ENCODE measurements at places on chromosomes 11 and 22.

GRCh38 chr11:110850846-110851245 lies 138.6 kb upstream of the ARHGAP20 start:
- DNase-seq: no peak

GRCh38 chr11:35794850-35795249 lies 132.3 kb downstream of the TRIM44 start:
- DNase-seq: peak; percentile 56

- no peak for DNase-seq
Measured at GRCh38 chr22:25081409-25081824, 118.2 kb upstream of the CRYBB3 start.

- DNase-seq: no peak
Measured at GRCh38 chr11:127073621-127074020, 73.1 kb upstream of the KIRREL3 start.

DNA sequence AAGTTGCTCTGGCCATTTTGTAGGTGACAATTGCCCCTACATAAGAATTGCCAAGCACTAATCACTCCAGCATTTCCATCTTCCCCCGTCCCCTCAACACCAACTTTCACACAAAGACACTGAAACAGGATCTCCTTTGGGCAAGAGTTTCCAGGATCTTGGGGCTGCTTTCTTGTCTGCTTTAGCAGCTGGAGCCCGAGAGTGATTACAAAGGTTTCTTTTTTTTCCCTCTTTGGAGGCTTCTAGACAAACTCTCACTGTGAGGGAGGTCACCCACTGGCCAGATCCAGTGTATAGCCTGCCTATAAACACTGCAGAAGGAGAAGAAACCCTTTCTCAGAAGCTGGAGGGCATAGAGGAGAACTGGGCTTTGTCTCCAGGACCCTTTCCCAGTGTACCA lies 92.5 kb downstream of the APIP start:
- DNase-seq: no peak

DNA sequence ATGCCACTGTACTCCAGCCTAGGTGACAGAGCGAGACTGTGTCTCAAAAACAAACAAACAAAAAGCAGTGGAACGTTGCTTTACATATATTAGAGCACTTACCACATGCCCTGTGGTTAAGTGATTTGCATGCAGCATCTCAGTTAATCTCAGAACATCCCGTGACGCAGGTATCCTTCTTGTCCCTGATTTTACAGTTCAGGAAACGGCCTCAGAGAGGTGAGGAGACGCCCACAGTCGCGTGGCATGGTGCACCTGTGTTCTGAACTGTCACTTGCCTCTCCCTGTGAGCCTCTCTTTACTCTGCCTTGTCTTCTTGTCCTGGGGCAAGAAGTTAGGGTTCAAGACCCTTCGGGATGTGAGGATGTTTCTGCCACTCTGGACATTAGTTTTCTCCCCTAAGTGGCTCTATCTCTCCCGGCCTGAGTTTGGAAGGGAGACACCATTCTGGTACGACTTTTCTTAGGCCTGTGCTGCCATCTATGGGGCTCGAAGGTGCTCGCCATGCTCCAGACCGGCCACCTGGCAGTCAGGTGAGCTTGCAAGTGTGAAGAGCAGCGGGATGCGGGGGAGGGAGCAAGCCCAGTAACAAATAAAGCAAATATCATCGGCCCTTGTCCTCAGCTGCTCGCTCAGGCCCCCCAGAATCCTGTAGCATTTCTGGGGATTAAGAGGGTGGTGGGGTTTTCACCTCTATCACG lies 25.6 kb downstream of the YWHAH start:
- no peak for DNase-seq

DNA sequence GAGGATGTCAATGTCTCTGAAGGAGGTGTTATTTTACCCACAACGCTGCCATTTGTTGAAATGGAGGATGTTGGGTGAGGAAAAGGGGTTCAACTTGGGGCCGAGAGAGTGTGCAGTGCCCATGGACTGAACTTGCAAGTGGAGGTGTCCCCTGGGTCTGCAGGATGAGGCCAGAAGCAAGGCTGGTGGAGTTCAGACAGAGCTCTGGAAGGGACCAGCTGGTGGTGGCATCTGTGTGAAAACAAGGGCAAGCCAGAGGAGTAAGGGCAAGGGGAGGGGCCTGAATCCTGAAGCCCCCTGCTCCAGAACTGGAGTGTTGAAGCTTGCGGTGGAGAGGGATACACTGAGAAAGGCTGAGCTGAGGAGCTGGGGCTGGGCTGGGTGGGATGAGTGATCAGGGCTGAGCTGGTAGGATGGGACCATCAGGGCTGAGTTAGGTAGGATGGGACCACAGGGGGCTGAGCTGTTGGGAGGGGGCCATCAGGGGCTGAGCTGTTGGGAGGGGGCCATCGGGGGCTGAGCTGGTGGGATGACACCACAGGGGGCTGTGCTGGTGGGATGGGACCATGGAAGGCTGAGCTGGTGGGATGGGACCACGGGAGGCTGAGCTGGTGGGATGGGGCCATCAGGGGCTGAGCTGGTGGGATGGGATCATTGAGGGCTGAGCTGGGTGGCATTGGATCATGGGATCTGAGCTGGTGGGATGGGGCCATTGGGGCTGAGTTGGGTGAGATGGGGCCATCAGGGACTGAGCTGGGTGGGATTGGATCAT lies 13.4 kb upstream of the CTSD start:
- no peak for DNase-seq
